Stimulated activated CD4-positive, alpha-beta T cell treated with anti-CD3 and anti-CD28 coated beads, TNF-alpha, amount 100 ng/mL, for 1 hour (primary cell): ENCODE measurements at places on chromosomes 3 and 15.

GRCh38 chr3:138078096-138078495 is 37.3 kb downstream of the DZIP1L start:
- no peak for DNase-seq

DNA sequence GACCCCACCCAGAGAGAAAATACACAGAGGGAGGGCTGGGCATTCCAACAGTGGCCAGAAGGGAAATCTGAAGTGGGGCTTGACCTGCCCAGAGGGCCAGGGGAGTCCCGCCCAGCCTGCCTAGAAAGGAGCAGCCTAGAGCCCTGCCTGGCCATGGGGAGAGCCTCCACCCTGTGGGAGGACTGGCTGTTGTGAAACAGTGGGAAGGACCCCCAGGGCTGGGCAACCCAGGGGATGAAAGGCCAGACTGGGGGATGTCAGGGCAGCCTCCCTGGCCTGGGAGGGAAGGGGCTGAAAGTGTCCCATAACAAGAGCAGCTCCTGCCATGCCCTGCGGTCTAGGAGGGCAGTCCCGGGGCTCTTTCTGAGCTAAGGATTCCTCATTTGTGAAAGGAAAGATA is 69.0 kb downstream of the SLC12A8 start:
- no peak for DNase-seq

DNA sequence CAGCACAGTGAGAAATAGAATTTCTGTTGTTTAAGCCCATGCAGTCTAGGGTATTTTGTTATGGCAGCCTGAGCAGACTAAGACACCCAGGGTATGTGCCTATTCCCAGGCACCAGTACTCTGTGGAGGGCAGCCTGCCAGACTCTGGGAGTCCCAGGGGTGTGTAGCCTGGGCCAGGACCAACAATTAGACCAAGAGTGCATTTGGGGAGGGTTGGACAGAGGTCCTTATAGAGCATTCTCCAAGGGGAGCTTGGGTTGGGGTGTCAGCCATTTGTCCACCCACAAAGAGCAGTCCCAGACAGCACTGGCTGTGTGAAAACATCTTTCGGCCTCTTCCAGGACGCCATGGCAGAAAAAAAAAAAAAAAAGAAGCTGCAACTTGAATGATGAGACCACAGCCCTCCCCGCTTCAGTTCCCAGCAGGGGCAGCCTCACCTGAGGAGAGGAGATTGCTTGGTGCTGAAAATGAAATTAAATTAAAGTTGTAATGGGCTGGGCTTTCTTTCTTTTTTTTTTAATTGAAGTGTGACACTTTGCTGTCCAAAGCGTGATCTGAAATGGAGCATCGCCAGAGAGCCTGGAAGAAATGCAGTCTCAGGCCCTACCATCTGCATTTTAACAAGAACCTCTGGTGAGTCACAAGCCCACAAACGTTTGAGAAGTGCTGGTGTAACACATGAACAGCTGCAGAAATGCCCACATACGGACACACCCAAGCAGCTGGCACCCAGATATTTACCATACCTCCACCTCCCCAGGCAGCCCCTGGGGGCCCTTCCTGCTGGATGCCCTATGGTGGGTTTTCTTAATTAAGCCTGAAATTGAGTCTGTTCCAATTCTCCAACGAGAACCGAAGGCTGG is 21.3 kb upstream of the CAV3 start:
- DNase-seq, result no peak

GRCh38 chr15:48644827-48645557 is 517 bp downstream of the FBN1 start:
- DNase-seq, result no peak

- DNase-seq, result no peak
These were observed 37.5 kb downstream of the TGFBR2 start for GRCh38 chr3:30643763-30644462.

DNA sequence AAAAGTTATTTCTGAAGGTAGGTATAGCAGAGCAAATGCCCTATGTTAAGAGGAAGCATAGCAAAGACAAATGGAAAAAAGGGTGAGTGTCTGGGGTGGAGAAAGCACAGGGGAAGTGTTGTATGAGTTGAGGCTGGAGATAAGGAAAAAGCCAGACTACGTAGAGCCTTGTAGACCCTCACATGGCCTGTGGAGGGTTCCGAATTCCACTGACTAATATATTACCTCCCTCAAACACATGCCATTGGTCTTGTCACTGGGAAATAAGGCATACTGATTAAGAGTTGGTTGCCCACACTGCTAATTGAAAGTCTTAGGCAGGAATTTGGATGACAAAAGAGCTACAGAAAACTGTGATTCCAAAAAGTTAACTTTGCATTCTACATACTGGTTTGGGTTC is 65.2 kb downstream of the TRAT1 start:
- DNase-seq, result no peak

DNA sequence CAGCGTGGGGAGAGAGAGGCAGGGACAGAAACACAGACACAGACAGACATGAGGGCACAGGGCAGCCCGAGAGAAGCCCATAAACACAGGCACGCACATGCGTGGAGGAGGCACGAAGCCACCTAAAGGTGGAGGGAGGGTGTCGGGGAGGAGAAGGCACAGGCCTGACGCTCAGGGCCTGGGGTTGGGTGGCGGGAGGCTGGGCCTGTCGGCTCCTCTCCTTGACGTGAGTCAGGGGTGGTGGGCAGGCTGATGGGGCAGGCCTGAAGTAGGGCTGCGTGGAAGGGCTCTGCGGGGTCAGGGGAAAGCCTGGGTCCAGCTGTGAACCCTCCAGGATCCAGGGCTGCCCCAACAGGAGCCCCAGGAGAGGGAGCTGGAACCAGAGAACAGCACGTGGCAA is 74.2 kb downstream of the EPHB3 start:
- no peak for DNase-seq

GRCh38 chr3:161585922-161586321 is 89.3 kb downstream of the OTOL1 start:
- no peak for DNase-seq

DNA sequence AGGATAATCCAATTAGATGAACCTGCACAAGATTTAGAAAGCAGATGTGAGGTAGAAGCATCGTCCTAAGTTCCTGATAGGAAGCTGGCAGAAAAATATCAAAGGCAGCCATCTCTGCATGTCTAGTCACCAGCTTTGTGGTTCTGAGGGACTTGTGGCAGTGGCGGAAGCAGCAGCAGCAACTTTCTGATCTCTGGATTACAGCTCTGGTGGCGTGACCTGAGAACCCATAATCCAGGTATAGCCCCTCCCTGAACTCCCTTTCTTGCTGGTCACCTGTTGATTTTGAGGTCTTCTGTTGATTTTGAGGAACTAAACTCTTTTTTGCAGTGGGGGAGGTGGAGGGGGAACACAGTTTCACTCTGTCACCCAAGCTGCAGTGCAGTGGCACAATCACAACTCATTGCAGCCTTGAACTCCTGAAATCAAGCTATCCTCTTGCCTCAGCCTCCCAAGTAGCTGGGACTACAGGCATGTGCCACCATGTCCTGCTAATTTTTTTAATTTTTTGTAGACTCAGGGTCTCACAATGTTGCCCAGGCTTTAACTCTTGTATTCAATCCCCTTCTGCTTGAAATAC is 7.9 kb downstream of the FSIP1 start:
- DNase-seq, result no peak

GRCh38 chr3:12438318-12438717 is 46.0 kb upstream of the TSEN2 start:
- no peak for DNase-seq

DNA sequence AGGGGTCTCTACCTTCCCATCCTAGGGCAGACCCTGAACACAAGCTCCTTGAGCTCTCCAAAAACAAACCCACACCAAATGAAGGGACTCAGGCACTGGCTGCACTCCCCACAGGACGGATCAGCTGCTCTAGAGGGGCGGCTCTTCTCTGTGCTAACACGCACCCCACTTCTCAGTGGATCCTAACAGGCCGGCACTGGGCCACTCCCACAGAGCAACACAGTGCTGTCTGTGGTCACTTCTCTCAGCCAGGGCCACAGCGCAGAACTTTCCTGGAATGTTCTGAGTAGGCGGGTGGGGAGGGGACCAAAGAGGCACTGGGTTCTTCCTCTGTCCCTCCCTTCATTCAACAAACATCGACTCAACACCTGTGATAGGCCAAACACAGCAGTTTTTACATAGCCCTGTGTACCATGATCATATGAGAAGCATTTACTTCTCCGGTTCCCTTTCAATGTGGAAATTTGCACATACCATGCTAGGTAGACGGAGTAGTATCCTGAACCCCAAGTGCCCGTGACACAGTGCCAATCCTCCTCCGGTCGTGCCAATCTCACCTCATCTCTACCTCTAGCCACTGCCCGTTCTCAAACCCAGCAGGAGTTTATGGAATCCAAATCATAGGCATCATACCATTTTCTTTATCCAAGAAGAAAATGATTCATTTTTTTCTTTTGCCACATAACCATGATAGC is 98.1 kb downstream of the LRIG1 start:
- DNase-seq, result no peak

GRCh38 chr3:40504636-40505430 is 1.0 kb upstream of the ZNF620 start:
- no peak for DNase-seq

DNA sequence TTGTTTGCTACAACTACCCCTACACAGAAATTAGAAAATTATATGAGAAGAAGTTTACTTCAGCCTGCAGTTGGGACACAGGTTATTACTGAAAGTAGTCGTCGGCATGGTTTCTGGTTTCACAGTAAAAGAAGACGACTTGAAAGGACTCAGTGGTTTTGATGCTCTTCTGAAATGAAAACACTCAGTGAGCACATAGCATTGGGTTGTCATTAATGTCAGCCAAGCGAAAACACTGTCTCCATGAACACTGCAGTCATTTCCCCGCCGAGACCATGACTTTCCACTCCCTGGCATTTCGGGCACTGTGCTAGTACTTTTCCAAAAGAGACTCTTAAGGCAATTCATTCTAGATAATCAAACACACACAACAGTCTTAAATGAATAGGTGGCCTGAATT is 69.2 kb upstream of the ICE2 start:
- no peak for DNase-seq

- no peak for DNase-seq
These were observed 2.5 kb downstream of the CD200 start for GRCh38 chr3:112335434-112335781.

DNA sequence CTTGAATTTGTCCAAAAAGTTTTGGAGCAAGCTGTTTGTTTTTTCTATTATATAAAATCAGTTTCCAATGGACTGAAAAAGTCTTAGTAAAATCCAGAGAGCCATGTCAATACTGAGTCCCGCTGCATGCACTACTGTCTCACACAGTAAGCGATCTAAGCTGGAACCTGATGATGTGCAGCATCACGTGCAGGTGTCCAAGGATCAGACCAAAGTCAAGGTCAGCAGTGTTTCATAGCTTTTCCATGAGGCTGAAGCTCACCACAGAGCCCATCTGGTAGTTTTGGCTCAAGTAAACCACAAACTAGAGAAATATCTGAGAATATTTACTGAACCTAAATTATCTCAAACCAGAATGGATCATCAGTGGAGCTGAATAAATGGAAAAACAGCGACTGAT is 784.0 kb upstream of the SEMA6D start:
- DNase-seq, result no peak

- DNase-seq, result no peak
These were observed 72.0 kb downstream of the FAM43A start for GRCh38 chr3:194757647-194758061.

DNA sequence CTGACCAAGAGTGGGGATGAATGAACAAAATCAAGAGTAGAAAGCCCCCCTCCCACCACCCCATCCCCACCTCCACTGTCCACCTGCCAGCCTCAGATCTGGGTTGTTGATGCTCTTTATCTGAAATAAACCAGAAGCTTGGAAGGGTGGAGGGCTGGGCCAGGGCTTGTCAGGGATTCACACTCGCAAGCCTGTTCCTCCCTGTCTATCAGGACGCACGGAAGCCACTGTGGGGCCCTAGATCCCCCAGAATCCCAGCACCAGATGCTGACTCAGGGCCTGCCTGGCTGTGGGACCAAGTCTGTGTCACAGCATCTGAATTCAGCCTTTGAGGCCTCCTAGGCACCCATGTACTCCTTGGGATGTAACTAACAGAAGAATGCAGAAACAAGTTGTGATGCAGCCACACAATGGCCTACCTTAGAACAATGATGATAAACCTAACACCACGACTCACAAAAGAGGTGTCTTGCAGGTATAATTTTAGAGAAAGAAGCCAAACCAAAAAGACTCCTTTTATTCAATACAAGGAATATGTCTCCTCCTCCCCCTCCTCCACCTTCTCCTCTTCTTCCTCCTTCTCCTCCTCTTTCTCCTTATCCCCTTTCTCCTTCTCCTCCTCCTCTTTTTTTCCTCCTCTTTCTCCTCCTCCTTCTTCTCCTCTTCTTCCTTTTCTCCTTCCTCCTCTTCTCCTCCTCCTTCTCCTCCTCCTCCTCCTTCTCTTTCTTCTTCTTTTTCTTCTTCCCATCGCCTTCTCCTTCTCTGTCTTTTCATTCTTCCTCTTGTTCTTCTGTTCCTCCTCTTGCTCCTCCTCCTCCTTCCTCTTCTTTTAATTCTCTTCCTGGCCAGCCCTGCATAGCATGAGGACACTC is 234.7 kb downstream of the PLCL2 start:
- no peak for DNase-seq

GRCh38 chr3:71444028-71444860 is 139.3 kb downstream of the FOXP1 start:
- peak; percentile 35 for DNase-seq

DNA sequence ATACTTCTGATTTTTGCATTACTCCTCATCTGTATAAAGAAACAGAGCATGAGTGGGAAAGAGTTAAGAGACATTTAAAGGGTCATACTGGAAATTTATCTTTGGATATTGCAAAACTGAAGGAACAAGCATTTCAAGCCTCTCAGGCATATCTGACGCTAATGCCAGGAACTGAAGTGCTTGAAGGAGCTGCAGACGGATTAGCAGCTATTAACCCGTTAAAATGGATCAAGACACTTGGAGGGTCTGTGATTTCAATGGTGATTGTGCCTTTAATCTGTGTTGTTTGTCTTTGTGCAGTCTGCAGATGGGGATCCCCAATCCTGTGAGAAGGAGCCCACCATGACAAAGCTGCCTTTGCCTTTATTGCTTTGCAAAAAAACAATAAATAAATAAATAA is 202.5 kb upstream of the UBE3A start:
- no peak for DNase-seq

GRCh38 chr15:62742409-62743171 is 300.0 kb upstream of the TPM1 start:
- DNase-seq, result no peak

GRCh38 chr3:30826531-30826942 is 67.9 kb downstream of the GADL1 start:
- DNase-seq, result no peak

DNA sequence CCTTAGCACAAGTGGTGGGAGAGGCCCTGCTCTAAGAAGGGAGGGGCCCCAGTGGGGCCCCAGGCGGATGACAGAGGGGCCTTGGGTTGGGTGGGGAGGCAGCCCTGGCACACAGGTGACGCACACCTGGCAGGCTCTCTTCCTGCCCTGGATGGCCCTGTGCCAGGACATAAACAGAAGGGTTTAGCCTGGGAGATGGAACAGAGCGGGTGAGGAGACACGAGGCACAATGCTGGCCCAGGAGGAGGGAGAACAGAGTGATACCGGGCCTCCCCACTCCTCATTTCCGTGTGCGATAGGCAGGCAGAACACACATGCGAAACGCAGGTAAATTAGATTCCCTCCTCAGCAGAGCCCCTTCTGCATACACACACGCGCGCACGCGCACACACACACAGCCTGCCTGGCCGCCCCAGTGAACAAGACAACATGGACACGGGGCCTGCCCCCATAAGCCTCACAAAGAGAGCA is 39.8 kb downstream of the IDH2 start:
- no peak for DNase-seq

- no peak for DNase-seq
These were observed 38.4 kb downstream of the RFX7 start for GRCh38 chr15:56205061-56205876.

GRCh38 chr3:171996178-171996817 is 43.1 kb upstream of the FNDC3B start:
- DNase-seq, result no peak

- no peak for DNase-seq
These were observed 436.0 kb upstream of the THBS1 start for GRCh38 chr15:39144613-39145499.
